Activated T-helper 9 cell treated with anti-CD3 and anti-CD28 coated beads, Interleukin-2, amount 50 U/mL, for 16 hours (primary cell): ENCODE measurements at places on chromosomes 3 and 15.

DNA sequence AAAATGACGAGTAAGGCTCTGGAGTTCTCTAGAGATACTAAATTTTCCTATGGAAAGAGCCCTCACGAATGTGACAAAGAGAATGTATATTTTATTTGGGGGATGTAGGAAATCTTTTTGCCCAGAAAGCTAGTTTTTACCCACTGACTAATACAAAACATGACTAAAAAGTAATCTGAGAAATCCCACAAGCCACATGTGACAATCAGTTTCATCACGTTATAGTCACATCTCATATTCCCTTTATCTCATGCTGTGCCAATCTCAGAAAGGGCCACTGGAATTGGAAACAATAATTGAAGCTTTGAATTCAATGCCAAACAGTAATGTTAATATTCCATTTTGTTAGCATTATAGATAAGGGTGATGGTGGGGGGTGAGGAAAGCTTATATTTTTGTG lies 509.0 kb upstream of the GOLIM4 start:
- DNase-seq = no peak

- DNase-seq = no peak
Observed at GRCh38 chr3:134817297-134817696, 22.2 kb downstream of the EPHB1 start.

DNA sequence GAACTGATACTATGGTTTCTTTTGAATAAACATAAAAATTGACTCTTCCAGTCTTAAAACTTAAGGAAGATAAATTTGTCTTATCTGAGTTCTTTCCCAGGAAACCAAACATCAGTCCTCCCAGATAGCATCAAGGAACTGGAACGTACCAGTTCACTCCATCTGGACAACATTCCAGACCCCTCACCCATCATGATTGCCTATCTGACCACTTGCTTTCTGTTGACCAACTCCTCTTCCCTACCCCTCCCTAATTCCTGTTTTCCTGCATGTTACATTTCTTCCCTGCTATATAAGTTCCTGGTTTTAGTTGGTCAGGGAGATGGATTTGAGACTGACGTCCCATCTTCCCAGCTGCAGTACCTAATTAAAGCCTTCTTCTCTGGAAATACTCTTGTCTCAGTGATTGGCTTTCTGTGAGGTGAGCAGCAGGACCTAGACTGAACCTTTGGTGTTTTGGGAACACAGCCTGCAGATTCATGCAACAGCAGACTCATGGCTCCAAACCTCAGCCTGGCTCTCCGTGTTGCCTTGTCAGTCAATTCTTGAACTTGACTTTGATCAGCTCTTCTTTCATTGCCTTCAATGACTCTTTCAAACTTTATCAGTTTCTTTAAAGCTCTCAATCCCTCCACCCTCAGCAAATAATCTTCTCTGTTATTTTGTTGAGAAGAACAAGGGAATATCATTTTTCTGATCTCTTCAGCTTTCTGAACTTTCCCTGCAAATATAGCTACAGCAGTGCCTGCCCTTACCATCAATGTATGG lies 123.6 kb downstream of the RPL22L1 start:
- DNase-seq = no peak

DNA sequence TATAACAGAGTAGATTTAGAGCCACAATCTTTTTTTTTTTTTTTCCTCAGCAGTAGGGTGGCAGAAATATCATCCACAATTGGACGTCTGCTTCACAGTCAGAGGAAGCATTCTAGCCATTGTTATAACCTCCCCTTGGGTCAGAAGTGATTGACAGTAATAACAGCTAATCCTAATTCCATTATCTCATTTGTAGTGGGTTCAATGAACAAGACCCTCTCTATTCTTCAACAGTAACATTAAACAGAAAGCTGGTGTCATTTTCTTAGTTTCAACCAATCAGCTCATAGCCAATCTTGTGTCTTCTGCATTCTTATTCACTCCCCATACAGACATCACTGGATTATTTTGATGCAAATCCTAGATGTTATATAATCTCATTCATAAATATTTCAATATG lies 44.6 kb downstream of the QTRT2 start:
- no peak for DNase-seq

DNA sequence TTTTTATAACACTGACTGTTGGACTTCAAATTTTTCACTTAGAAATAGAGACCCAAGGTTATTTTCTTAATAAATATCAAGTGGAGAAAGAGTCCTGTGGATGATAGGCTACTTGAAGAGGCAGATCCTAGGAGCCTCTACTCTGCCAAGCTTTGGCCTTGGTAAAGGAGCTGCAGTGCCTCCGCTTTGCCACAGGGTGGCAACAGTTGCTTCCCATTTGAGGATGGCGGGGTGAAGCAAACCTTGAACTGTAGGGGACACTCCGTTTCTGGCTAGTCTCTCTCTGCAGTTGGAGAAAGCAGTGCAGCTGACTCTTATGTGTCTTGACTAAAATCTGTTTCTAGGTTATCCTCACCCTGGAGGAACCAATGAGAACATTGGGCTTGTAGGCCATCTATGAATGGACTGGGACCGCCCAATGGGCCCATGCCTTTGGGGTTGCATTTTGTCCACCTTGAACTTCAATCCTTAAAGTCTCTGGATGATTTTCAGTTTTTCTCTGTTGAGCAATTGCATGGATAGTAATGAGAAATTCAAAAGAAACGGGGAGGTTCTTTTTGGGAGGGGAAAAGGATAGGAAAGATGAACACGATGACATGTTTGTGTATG lies 9.8 kb downstream of the SCG5 start:
- peak; percentile 9 for DNase-seq

- no peak for DNase-seq
Observed at GRCh38 chr3:159280386-159281191, 478.7 kb downstream of the MFSD1 start.

DNA sequence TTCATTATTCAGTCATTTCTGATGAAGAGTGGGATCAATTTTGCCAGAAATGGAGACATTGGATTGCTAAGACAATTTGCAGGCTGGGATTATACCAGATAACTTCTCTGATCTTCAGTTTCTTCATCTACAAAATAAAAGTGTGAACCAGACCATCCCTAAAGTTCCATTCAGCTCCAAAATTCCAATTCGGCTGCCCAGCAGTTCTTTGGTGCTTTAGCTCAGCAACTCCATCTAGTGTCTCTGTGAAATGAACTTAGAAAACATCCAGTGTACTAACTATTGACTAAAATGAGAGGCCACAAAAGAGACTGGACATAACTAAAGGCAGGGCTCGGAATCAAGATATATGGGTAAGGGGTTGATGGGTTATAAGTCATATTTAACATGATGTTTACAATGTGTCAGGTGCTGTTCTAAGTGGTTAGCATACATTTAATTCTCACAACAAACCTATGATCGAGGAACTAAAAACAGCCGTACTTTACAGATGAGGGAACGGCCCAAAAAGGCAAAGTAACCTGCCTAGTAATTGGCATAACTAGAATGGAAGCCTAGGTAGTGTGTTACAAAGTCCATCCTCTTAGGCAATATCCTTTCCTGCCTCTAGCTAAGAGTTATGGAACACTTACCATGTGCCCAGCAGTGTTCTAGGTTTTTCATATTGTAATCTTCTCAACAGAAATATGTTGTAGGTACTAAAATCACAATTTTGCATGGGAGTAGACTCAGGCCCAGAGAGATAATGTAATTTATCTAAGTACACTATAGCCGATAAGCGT lies 17.0 kb downstream of the THAP10 start:
- DNase-seq = no peak

DNA sequence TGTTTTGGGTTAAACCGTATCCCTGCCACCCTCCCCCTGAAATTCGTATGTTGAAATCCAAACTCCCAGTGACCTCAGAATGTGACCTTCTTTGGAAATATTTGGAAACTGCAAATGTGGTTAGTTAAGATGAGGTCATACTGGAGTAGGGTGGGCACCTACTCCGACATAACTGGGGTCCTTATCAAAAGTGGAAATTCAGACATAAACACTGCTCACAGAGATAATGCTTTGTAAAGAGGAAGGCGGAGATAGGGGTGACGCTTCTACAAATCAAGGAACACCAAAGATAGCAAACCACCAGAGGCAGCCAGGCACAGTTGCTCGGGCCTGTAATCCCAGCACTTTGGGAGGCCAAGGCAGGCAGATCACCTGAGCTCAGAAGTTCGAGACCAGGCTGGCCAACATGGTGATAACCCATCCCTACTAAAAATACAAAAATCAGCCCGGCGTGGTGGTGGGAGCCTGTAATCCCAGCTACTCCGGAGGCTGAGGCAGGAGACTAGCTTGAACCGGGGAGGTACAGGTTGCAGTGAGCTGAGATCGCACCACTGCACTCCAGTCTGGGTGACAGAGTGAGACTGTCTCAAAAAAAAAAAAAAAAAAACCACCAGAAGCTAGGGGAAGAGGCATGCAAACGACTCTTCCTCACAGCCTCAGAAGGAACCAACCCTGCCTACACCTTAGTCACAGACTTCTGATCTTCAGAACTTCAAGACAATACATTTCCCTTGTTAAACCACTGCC lies 51.1 kb upstream of the CHD2 start:
- DNase-seq = no peak

DNA sequence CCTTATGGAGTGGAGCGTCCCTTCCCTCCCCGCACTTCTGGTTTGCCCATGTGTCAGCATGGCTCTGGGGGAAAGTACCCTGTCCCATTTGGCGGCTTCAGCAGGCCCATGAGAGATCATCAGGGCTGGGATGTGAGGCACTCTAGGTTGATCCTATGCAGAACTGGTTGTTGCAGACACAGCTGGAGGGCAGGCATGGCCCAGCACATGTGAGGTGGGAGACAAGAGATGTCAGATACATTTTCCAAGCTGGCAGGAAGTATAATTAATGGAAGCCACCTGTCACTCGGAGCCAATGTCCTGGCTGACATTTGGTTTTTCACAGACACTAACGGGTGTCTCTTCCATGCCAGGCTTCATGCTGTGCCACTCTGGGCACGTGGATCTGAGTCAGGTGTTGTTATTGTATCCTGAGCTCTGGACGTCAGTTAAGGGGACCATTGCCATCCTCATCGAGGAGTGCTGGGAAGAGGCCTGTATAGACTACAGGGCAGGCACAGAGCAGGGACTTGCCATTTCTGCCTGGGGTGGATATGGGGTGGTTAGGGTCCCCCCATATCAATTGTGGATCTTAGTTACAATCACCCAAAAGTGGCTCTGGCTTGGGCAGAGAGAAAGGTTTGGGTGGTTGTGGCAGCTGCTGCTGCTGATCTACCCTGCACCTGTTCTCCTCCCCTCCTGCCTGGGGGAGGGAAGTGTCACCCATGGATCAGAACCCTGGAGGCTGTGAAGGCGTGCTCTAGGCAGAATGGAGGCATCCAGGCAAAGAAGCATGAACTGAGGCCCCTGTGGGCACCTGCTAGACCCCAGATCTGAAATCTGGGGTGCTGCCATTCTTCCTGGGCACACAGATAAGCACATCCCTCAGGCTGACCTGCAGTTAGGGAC lies 140.7 kb downstream of the FBLN2 start:
- no peak for DNase-seq

DNA sequence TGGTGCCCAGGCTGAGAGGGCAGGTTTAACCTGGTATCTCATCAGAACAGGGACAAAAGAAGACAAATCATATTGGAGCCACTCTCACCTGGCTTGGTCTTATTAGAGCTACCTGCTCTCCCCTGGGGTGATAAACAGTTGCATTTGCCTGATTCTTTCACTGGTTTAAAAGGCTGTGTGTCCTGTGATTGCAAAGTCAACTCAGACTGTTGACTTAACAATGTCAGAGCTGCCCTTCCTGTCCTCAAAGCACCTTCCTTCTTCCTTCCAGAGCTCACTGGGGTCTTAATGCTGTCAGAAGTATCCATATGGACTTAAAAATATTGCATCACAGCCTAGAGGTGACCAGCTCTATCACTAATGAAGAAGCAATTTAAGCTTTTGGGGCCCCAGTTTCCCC lies 50.5 kb upstream of the MINAR1 start:
- no peak for DNase-seq

GRCh38 chr3:154486949-154487348 lies 57.0 kb upstream of the GPR149 start:
- no peak for DNase-seq

DNA sequence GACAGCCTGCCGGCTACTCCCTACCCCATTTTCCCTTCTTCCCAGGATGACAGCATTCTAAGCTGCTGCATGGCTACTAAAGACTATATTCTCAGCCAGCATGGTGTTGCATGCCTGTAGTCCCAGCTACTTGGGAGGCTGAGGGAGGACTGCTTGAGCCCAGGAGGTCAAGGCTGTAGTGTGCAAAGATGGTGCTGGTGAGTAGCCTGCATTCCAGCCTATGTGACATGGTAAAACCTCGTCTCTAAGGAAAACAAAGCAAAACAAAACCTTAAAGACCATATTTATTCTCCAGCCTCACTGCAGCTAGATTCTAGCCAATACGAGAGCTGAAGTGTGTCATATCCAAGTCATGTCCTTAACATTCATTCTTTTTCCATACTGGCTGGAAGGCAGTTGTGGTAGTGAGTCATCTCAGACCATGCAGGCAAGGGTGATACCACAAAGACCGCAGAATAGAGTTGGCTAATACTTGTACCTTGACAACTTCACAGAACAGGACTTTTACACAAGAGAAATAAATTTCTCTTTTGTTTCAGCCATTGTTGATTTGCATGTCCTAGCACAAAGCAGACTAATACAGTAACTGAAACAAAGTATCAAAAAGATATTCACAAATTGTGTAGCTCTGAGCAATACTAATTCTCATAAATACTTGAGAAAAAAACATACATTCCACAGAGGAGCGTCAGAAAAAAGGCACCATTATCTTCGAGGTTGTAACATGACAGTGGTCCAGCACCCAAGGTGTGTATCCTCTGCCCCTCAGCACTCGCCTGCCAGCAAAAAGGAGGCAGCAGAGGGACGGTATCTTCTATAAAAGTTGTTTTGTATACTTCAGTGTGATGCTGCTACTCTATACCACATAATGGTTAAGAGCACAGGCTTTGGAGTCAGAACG lies 14.8 kb downstream of the PBRM1 start:
- DNase-seq = peak; percentile 25

DNA sequence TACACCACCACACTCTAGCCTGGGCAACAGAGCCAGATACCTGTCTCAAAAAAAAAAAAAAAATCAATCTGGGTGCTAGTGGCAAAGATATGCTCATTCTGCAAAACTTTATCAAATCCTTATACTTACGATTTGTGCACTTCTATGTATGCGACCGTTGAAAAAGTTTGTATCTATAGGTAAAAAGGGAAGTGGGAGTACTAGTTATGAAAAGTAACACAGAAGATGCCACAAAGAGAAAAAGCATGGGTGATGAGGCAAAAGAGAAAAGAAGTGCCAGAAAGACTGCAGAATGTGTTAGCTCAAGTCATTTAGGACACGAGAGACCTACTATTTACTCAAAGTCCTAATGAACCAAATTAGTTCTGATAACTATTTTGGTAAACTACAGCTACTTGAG lies 407.8 kb downstream of the SHQ1 start:
- DNase-seq = no peak

GRCh38 chr3:11640009-11640673 lies 3.6 kb downstream of the VGLL4 start:
- DNase-seq = no peak

GRCh38 chr3:158185711-158186110 lies 75.8 kb downstream of the RSRC1 start:
- DNase-seq = no peak

DNA sequence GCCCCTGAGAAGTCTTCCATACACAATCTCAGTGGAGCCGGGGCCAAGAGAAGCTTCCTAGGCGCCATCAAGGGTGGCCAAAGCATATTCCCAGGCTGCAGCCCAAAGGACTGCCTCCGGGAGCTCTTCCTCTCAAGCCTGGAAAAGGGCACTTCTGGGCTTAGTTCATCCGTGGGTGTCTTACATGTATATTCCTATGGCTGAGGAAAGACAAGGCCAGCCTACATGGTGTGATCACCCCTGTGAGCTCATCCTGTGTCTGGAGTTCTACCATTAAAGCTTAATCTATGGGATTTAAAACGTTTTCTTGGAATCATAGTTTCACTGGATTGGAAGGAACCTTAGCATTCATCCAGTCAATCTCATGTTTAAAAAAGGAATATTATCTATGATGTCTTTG lies 21.9 kb upstream of the TIMP4 start:
- DNase-seq = no peak
